ENCODE measurements at places on chromosomes 12 and 14. TPM values are rescaled to one million over a fixed set of nuclear protein-coding genes. Genes with fewer than 3 reads are reported as not detected.

The TOX4 gene
- polyA plus RNA-seq: 19.3 TPM

The ASB2 gene
- polyA plus RNA-seq: 0.65 TPM

The ADGRD1 gene
- polyA plus RNA-seq: 10.3 TPM

The NFATC4 gene
- polyA plus RNA-seq: 166 TPM

The EPYC gene
- polyA plus RNA-seq: not detected

The ABCC9 gene
- polyA plus RNA-seq: 2.4 TPM

The NKX2-1 gene
- polyA plus RNA-seq: not detected

The CATSPERB gene
- 0.45 TPM for polyA plus RNA-seq

The KRT73 gene
- polyA plus RNA-seq: not detected

The ARHGEF25 gene
- polyA plus RNA-seq: 10.8 TPM

The EID3 gene
- polyA plus RNA-seq: 0.53 TPM

The FITM1 gene
- polyA plus RNA-seq: 4.6 TPM

The SLCO1B1 gene
- not detected for polyA plus RNA-seq

The POTEM gene
- polyA plus RNA-seq: not detected

The KIF26A gene
- polyA plus RNA-seq: 7.7 TPM

The MIP gene
- polyA plus RNA-seq: not detected

The FSCB gene
- polyA plus RNA-seq: not detected

The MYF5 gene
- not detected for polyA plus RNA-seq

The FAM161B gene
- 2.0 TPM for polyA plus RNA-seq

The PPP4R4 gene
- 0.11 TPM for polyA plus RNA-seq

The NTS gene
- polyA plus RNA-seq: 0.56 TPM

The C12orf54 gene
- not detected for polyA plus RNA-seq

The ZNF10 gene
- polyA plus RNA-seq: 6.3 TPM

The POTEG gene
- polyA plus RNA-seq: not detected

The SMCO2 gene
- polyA plus RNA-seq: not detected

The TMEM132D gene
- polyA plus RNA-seq: 0.13 TPM

The RILPL2 gene
- polyA plus RNA-seq: 2.0 TPM

The KLRK1 gene
- 1.6 TPM for polyA plus RNA-seq

The FAM90A1 gene
- polyA plus RNA-seq: not detected

The TMTC1 gene
- polyA plus RNA-seq: 3.0 TPM

The PLEKHG7 gene
- 0.01 TPM for polyA plus RNA-seq

The KRT5 gene
- polyA plus RNA-seq: 12.1 TPM

The OR6C2 gene
- polyA plus RNA-seq: not detected

The ADCY4 gene
- polyA plus RNA-seq: 56.4 TPM

The GAS2L3 gene
- 0.90 TPM for polyA plus RNA-seq

The NUMB gene
- 39.4 TPM for polyA plus RNA-seq

The KRT74 gene
- polyA plus RNA-seq: not detected

The MAP3K9 gene
- 0.24 TPM for polyA plus RNA-seq

The AMIGO2 gene
- polyA plus RNA-seq: 14.0 TPM

The OVCH1 gene
- polyA plus RNA-seq: not detected

The LRP1-AS gene
- not detected for polyA plus RNA-seq

The CLEC9A gene
- polyA plus RNA-seq: 0.12 TPM

The KLRG1 gene
- 4.2 TPM for polyA plus RNA-seq

The NRL gene
- 1.5 TPM for polyA plus RNA-seq

The TMEM119 gene
- polyA plus RNA-seq: 2.3 TPM

The ALX1 gene
- polyA plus RNA-seq: not detected

The CS gene
- polyA plus RNA-seq: 289 TPM

The KRT83 gene
- not detected for polyA plus RNA-seq

The AMHR2 gene
- polyA plus RNA-seq: 0.10 TPM

The SLC25A21 gene
- 0.54 TPM for polyA plus RNA-seq

The VDR gene
- 2.9 TPM for polyA plus RNA-seq

The DCN gene
- polyA plus RNA-seq: 109 TPM

All from adipose tissue (tissue), 3 donors.